NCI-H510A treated with DMSO at 0.1 percent for 48 hours (cell line): ENCODE measurements at places on chromosomes 6 and 20.

DNA sequence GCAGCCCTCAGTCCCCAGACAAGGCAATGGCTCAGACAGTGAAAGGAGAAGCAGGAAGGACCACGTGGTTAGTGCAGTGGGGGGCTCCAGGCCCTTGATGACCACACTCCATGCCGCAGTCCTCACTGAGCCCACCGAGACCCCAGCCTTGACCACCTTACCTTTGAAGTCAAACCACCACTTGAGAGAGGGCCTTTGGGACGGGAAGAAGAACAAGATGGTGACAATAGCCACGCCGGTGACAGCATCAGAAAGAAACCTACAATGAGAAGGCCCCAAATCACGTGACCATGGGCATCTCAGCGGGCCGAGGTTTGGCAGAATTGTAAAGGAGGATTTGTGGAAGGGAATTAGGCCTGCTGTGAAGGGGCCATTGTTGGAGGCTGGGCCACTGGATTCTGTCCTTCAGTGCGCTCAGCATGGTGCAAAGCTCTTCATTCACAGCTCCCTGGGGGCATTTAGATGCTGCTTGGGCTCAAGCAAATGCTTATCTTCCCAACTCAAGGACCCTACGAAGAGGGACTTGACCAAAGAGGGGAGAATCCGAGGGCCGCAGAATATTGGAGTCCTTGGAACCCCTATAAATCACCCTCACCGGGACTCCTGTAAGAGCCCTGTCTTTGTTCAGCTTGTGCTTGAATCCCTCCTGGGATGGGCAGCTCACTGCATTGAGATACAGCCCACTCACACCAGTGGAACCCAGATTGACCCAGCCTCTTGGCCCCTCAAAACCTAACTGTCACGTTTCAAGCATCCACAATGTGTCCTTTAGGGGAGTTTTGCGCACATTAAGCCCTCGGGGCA, 33.2 kb upstream of the OCSTAMP start:
- no peak for DNase-seq

DNA sequence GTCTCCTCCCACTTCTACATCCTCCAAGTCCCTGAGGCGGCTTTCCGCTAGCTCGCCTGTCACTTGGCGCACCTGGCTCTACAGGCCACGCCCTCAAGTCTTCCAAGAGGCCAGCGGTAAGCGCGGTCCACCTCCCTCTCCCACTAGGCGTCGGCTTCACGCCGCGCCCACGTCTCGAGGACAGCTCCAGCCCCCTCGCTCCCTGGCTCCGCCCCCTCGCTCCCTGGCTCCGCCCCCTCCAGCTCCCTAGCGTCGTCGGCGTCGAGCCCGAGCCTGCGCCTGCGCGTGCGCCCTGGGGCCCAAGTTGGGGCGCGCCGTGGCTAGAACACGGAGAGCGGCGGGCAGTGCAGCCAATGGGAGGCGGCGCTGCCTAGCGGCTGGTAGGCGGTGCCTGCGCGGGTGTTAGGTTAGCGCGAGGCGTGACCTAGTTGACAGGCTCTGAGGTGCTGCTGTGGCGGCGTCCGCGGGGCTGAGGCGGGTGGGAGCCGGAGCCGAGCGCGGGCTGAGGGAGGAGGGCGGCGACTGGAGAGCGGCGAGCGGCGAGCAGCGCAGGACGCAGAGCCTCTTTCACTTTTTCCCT, at the start of gene MACROD2:
Gene MACROD2, plus strand, starts transcription at position 431 of the 580 bp plus-strand sequence.
- peak; percentile 97 for DNase-seq

- DNase-seq, result no peak
Observed at GRCh38 chr20:11445161-11445560, 472.5 kb upstream of the BTBD3 start.

DNA sequence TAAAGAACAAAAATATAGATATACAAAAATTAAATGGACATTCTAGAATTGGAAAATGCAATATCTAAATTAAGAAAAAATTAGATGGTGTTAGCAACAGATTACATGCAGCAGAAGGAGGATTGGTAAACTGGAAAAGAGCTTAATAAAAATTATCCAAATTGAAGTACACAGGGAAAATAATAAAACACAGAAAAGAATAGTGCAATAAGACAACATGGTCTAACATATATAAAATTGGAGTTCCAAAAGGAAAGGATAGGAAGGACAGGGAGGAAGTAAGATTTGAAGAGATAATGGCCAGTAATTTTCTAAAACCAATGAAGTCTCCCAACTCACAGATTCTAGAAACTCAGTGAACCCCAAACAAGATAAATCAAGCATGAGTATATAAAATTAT, 194.5 kb downstream of the TBX18 start:
- DNase-seq, result no peak

- no peak for DNase-seq
Observed at GRCh38 chr6:138382498-138383265, 5.0 kb downstream of the SMIM28 start.

GRCh38 chr6:52389626-52390360, 27.8 kb downstream of the PAQR8 start:
- peak; percentile 88 for DNase-seq

DNA sequence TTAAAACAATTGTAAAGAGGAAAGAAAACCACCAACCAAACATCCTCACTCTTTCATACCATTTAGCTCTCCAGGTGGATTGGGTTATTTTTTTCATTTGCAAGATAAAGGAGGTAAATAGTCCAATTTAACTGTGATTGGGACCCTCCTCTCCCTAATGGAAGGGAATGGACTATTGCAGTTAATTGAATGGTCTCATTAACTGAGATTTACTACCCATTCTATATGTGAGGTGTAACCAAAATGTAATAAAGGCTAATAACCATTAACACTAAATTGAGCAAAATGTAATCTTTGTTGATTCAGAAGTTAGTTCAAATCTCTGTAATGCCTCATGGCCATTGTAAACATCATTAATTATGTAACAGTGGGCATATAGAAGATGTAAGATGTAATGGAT, 105.0 kb downstream of the KLHL32 start:
- DNase-seq, result no peak

DNA sequence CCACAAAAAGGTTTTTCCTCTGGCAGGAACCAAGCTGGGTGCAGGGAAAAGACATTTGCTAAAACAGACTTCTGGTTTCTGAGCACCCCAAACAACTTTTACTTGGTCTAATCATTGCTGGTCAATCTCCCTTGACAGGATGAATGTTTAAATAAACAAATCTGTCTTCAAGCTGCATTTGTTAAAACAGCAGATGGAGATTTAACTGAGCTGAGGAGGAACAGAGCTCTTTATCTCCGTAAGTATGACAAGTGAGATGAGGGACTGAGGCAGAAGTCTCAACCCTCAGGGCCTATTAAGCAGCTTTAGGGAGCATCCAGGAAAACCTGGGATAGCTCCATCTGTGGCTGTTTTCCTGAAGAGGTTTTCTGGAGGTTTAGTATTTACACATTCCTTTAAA, 40.6 kb downstream of the NINL start:
- DNase-seq, result no peak

- DNase-seq, result no peak
Observed at GRCh38 chr6:159487636-159488035, 205.4 kb downstream of the SOD2 start.

- no peak for DNase-seq
Observed at GRCh38 chr6:24231438-24231977, 105.5 kb downstream of the NRSN1 start.

DNA sequence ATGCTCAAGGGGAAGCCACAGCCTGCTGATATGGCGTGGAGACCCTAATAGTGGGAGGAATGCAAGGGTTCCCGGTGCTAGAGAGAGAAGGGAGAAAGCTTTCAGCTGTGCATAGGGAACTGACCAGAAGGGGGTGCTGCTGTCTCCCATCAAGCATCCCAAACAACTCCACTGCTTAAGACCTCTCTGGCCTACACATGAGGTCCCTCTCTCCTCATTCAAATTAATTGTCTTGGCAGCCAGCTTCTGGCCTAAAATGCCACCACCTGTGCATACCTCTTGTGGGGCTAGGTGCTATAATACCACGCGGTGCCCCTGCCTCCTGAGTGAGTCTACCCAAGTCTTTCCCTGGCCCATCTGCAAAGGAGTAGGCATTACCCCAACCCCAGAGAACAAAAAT, 14.5 kb downstream of the ADISSP start:
- DNase-seq, result peak; percentile 74

DNA sequence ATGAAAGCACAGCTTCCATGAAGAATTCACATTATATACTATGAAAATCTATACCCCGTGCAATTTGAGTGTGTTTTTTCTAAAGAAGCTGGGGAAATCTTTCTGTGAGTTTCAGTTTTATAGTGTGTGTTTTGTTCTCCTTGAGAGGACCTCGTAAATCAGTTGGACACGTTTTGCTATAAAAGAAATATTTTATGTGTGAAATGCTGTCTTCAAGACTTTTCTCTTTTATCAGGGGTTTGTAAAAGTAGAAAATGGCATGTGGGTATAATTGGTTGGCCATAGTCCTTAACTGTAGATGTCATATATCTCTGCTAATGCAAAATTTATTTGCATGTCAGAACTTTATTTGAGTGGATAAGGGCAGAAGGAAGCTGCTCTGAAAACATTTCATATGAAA, 186.2 kb downstream of the CDH4 start:
- DNase-seq, result no peak

GRCh38 chr6:79313254-79313653, 78.8 kb upstream of the HMGN3 start:
- peak; percentile 91 for DNase-seq
